ENCODE measurements at places on chromosomes 1 and 21. TPM values are rescaled to one million over a fixed set of nuclear protein-coding genes. Genes with fewer than 3 reads are reported as not detected.

Gene SHISAL2A
- total RNA-seq, result not detected

Gene DUSP10
- 5.9 TPM for total RNA-seq

Gene NRAS
- 60.3 TPM for total RNA-seq

Gene IPO9
- total RNA-seq, result 82.2 TPM

Gene SPRR3
- not detected for total RNA-seq

Gene MEGF6
- 0.40 TPM for total RNA-seq

Gene ATF3
- total RNA-seq, result 21.8 TPM

Gene ZBTB8A
- 0.22 TPM for total RNA-seq

Gene NCDN
- 35.1 TPM for total RNA-seq

Gene DENND2C
- 0.11 TPM for total RNA-seq

Gene RHD
- total RNA-seq, result 17.8 TPM

Gene MFSD2A
- 0.18 TPM for total RNA-seq

Gene DSTYK
- total RNA-seq, result 7.3 TPM

Gene EPHA2
- 0.36 TPM for total RNA-seq

Gene ZNF683
- not detected for total RNA-seq

Gene STX12
- total RNA-seq, result 23.1 TPM

Gene TCEA3
- total RNA-seq, result 0.55 TPM

Gene AMY2B
- total RNA-seq, result 0.60 TPM

Gene GJA9
- total RNA-seq, result not detected

Gene LAMB3
- 1.3 TPM for total RNA-seq

Gene KCNN3
- total RNA-seq, result 0.04 TPM

Gene PTGS2
- total RNA-seq, result not detected

Gene NPL
- total RNA-seq, result 15.0 TPM

Gene TSPAN1
- 0.58 TPM for total RNA-seq
